Cerebellar cortex (tissue), 1 donor: ENCODE measurements at places on chromosomes 6 and 20.

DNA sequence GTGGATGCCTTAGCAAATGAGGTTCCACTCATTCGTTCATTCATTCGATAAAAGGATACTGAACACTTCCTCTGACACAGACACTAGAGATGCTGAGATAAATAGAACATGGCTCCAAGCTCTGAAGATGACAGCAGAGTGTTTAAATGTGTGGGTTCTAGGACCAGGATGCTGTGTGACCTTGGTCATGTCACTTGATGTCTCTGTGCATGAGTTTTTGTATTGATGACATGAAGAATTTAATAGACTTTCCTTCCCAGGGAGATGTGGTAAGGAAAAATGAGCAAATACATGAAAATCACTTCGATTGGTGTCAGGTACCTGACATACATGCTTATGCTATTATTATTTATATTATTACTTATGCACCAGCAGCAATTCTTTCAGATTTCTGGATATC is 34.3 kb upstream of the CD83 start:
- DNase-seq = no peak

- DNase-seq = no peak
Observed at GRCh38 chr6:100810015-100810414, 71.1 kb downstream of the ASCC3 start.

GRCh38 chr6:107173779-107174178 is 58.5 kb upstream of the BEND3 start:
- DNase-seq = no peak

- DNase-seq = peak; percentile 58
Observed at GRCh38 chr6:19320111-19320581, 517.0 kb upstream of the ID4 start.

DNA sequence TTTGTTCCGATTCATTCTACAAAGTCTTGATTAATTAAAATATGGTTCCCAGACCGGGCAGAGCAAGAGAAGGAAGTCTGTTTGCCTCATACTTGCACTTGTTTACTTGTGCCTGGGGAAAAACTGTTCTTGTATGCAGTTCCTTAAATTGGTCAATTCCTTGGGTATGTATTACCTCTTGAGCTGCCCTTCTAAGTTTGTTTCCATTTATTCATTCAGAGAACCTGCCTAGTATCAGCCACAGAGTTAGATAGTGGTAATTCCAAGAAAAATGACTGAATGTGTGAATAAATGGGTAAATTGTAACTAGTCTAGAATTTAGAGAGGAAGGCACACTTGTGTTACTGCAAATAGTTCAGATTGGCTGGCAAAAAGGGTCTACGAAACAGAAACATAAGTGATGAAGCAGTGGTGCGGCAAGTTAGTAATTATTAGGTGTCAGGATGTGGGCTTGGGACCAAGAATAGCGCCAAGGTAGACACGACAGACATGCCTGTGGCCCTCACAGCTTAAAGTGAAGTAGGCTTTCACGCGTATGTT is 525 bp upstream of the MAK start:
- no peak for DNase-seq

- DNase-seq = no peak
Observed at GRCh38 chr20:34506480-34506879, 9.7 kb upstream of the DYNLRB1 start.

DNA sequence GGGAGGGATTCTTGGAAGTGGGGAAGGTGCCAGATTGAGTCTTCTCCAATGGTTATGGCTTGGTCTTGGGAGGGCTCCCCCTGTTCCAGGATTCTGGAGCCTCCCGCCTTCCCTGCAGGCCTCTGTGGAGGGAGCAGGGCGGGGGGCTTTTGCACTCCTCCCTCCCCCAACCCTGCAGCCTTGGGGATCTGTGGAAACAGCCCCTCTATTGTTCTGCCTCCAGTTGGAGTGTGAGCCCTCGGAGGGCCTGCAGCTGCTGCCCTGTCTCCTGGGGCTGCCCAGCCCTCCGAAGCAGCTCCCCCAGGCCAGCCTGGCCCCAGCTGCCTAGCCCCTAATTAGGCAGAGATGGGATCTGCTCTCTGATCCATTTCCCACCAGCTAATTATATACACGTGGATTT is 14.7 kb downstream of the FAM110A start:
- no peak for DNase-seq

GRCh38 chr20:5000263-5001173 is 792 bp downstream of the SLC23A2 start:
- DNase-seq = peak; percentile 81

GRCh38 chr20:42747765-42748411 is 441.8 kb downstream of the PTPRT start:
- no peak for DNase-seq

- no peak for DNase-seq
Observed at GRCh38 chr20:6663104-6663503, 104.4 kb upstream of the BMP2 start.

GRCh38 chr6:16758163-16758975 is 2.9 kb downstream of the ATXN1 start:
- DNase-seq = peak; percentile 70

- peak; percentile 52 for DNase-seq
Observed at GRCh38 chr20:47150403-47151152, 205.9 kb downstream of the ZMYND8 start.

- DNase-seq = no peak
Observed at GRCh38 chr6:14276667-14277404, 159.3 kb downstream of the CD83 start.

GRCh38 chr6:106090001-106090400 is 3.9 kb downstream of the PRDM1 start:
- DNase-seq = peak; percentile 46

DNA sequence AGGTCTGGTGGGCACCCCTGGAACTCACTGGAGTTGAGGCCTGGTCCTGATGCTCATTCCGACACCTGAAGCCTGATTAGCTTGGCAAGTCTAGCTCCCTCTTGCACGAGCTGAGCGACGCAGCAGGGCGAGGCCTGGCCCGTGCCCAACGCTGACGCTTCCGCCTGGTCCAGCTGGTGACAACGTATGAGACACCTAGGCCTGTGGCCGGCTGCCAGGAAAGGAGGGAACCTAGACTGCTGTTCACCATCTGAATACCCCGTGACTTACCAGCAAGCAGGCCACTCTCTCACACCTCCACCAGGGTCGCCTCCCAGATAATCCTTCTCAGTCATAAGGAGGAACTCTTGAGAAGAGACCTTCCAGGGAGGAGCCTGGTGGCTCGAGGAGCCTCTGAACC is 24.5 kb downstream of the YTHDF1 start:
- peak; percentile 73 for DNase-seq

DNA sequence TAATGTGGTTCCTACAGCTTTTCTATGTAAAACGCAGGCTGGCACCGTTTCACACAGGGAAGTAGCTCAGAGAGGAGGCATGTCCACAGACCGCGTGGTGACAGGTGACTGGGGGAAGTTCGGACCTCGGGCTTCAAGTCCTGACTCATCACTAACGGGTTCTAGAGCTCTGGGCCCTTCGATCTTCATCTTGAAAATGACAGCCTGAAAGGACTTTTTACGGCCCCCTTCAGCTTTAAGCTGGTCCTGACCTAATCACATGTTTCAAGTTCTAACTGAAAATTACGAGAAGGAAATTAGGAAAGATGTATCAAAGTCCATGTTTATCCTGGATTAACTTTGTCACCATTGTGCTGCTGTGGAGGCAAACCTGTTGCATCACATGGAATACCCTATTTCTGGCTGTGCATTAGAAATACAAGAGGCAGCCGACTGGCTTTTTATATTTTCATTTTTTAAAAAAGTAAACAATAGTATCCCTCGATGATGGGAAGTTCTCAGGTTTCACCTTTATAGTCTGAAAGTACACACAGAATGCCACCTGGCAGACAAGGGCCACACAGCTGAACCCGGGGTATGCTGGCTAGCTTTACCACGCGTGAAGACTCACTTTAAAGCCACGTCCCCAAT is 2.0 kb downstream of the MAN1A1 start:
- DNase-seq = peak; percentile 50

GRCh38 chr20:1423625-1424106 is 30.8 kb upstream of the FKBP1A start:
- peak; percentile 33 for DNase-seq

GRCh38 chr6:86856379-86856778 is 80.9 kb upstream of the HTR1E start:
- no peak for DNase-seq

GRCh38 chr6:157314705-157315321 is 8.5 kb downstream of the TMEM242 start:
- peak; percentile 88 for DNase-seq

- DNase-seq = no peak
Observed at GRCh38 chr20:20024942-20025341, 7.8 kb downstream of the NAA20 start.

- no peak for DNase-seq
Observed at GRCh38 chr20:58473453-58474425, 41.5 kb downstream of the APCDD1L start.

DNA sequence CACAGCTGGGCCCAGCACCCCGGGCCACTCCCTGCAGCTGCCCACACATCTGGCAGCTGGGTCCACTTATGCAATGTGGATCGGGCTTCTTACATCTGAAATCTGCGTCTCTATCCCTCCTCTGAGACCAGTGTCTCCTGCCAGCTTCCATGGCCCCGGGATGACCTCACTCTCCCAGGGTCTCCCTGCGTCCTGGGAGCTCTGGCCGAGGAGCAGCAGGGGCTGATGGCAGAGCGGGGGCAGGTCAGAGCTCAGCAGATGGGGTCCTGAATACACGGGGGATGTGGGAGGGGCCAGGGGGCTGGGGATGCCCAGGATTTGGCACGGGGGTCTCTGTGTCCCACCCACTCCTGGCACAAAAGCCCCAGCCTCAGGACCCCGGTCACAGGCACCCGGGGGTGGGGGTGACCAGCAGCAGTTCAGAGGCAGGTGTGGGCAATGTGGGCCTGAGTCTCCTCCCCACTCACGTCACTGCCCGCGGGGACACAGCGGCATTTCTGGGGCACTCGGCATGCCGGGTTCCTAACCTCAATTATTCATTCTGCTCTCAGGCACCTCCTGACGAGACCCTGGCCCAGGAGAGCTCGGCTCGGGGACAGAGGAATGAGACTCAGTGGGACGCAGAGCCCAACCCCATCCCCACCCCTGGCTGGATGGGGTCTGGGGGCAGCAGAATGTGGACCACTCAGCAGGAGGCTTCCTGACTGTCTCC is 16.4 kb downstream of the CHRNA4 start:
- DNase-seq = no peak

DNA sequence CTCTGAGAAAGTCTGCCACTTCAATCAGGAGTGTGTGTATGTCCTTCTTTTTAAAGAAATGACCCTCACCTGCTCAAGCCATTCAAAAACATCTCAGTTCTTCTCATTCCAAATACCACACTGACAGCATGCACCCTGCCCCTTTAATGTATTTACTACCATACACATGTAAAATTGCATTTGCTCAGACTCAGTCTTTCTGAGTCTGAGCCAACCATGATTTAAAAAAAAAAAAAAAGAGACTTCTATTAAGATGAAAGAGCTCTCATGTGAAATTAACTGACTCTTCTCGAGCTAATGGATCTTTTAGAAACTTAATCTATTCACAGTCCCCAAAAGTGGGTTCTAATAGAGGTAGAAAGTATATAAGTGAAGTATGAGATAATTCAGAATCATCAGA is 1.4 kb upstream of the FILIP1 start:
- no peak for DNase-seq

GRCh38 chr6:133854364-133855275 is 34.3 kb upstream of the TCF21 start:
- no peak for DNase-seq
